ENCODE measurements at places on chromosomes 3 and 15. TPM values are rescaled to one million over a fixed set of nuclear protein-coding genes. Genes with fewer than 3 reads are reported as not detected.

The ILDR1 gene
- total RNA-seq: not detected

The DNASE1L3 gene
- total RNA-seq: not detected

The COL6A5 gene
- not detected for total RNA-seq

The CD200R1 gene
- 0.05 TPM for total RNA-seq

The CCDC191 gene
- total RNA-seq: 5.6 TPM

The GPR15 gene
- total RNA-seq: not detected

The HES1 gene
- total RNA-seq: 28.5 TPM

The PLA1A gene
- not detected for total RNA-seq

The CHRM5 gene
- total RNA-seq: not detected

The MESP2 gene
- total RNA-seq: 1.1 TPM

The A4GNT gene
- total RNA-seq: not detected

The CILP gene
- 0.08 TPM for total RNA-seq

The NOX5 gene
- total RNA-seq: 0.26 TPM

The SAMMSON gene
- total RNA-seq: not detected

The SEC61A1 gene
- total RNA-seq: 246 TPM

The ABI3BP gene
- 0.21 TPM for total RNA-seq

The PLA2G4D gene
- total RNA-seq: not detected

The HDC gene
- not detected for total RNA-seq

The SLC9C1 gene
- total RNA-seq: not detected

The ZPLD1 gene
- not detected for total RNA-seq

The FURIN gene
- total RNA-seq: 62.0 TPM

The SRGAP3 gene
- total RNA-seq: 0.82 TPM

The ASB14 gene
- not detected for total RNA-seq

The ABHD5 gene
- total RNA-seq: 10.5 TPM

The GOLGA8S gene
- total RNA-seq: 0.15 TPM

The SLC22A13 gene
- 0.33 TPM for total RNA-seq

The THRB gene
- total RNA-seq: 3.9 TPM

The VEPH1 gene
- total RNA-seq: 0.51 TPM

The SENP2 gene
- 52.7 TPM for total RNA-seq

The INSYN1 gene
- 2.6 TPM for total RNA-seq

The CCR3 gene
- not detected for total RNA-seq

The ASTE1 gene
- 7.4 TPM for total RNA-seq

The NRG4 gene
- 0.39 TPM for total RNA-seq

The TRPM1 gene
- not detected for total RNA-seq

The CNTN3 gene
- total RNA-seq: not detected

The PLAAT1 gene
- 3.9 TPM for total RNA-seq

Data from Panc1 (cell line).